Hepatocyte (in vitro differentiated cells): ENCODE measurements at places on chromosomes 4 and X. TPM values are rescaled to one million over a fixed set of nuclear protein-coding genes. Genes with fewer than 3 reads are reported as not detected.

The MXD4 gene
- total RNA-seq, result 53.7 and 56.7 TPM in 2 replicates

The BEX2 gene
- total RNA-seq, result 28.1 and 37.7 TPM in 2 replicates

The MAGEA9B gene
- 0.33 TPM in 1 of 2 replicates, not detected in the other for total RNA-seq

The DOK7 gene
- 0.23 TPM in 1 of 2 replicates, not detected in the other for total RNA-seq

The SLC9A7 gene
- total RNA-seq, result 7.7 and 8.1 TPM in 2 replicates

The RBM46 gene
- 0.07 TPM in 1 of 2 replicates, not detected in the other for total RNA-seq

- H3K36me3 ChIP-seq, result no peaks in the 10 kb centered on the region
- peaks cover 67% of the 10 kb centered on the region for H3K4me1 ChIP-seq
- H3K4me3 ChIP-seq, result no peak overlapping the region
- no peaks in the 10 kb centered on the region for H3K27me3 ChIP-seq
- DNase-seq, result peak; percentile 72
- no peak overlapping the region for H3K27ac ChIP-seq
These were observed 82.2 kb downstream of the APBB2 start for GRCh38 chr4:41132055-41132683.

DNA sequence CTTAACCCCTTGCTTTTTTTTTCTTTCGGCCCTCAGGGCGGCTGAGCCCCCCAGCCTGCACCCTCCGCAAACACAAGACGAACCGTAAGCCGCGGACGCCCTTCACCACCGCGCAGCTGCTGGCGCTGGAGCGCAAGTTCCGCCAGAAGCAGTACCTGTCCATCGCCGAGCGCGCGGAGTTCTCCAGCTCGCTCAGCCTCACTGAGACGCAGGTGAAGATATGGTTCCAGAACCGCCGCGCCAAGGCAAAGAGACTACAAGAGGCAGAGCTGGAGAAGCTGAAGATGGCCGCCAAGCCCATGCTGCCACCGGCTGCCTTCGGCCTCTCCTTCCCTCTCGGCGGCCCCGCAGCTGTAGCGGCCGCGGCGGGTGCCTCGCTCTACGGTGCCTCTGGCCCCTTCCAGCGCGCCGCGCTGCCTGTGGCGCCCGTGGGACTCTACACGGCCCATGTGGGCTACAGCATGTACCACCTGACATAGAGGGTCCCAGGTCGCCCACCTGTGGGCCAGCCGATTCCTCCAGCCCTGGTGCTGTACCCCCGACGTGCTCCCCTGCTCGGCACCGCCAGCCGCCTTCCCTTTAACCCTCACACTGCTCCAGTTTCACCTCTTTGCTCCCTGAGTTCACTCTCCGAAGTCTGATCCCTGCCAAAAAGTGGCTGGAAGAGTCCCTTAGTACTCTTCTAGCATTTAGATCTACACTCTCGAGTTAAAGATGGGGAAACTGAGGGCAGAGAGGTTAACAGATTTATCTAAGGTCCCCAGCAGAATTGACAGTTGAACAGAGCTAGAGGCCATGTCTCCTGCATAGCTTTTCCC is 3.4 kb downstream of the MSX1 start:
- no peak overlapping the region for H3K4me3 ChIP-seq
- peaks cover 86% of the 10 kb centered on the region for H3K27me3 ChIP-seq
- peaks cover 12% of the 10 kb centered on the region for H3K4me1 ChIP-seq
- peak overlapping the region; percentile 52 for H3K27ac ChIP-seq

GRCh38 chr4:99965173-99965572 is 15.1 kb upstream of the H2AZ1 start:
- H3K27me3 ChIP-seq, result no peaks in the 10 kb centered on the region
- H3K36me3 ChIP-seq, result no peaks in the 10 kb centered on the region
- no peak for DNase-seq
- H3K27ac ChIP-seq, result no peak overlapping the region

DNA sequence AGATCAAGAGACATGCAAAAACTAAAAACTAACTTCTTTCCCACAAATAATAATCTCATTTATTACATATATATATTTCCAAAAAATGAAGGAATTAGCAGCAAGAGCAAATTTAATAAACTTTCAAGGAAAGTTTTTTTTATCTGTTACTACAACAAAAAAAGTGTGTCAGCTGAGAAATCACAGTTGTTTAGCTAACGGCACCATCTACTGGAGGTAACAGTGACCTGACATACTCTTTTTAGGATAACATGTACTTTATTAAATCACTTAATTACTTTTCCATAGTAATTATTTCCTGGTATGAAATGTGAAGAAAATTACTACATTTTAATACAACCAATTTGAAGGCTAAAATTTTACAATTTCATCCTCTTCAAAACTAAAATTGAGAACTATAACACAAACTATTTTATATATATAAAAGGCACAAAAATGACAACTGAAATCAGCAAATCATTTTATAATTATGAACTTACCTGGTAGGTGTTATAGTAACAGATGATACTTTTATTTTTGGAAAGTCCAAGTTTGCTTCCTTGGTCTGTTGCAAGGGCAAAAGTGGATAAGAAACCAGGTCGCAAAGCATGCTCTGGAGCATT is 9.1 kb downstream of the LAMTOR3 start:
- H3K27ac ChIP-seq, result no peak overlapping the region
- DNase-seq, result peak; percentile 56
- no peaks in the 10 kb centered on the region for H3K27me3 ChIP-seq
- no peak overlapping the region for H3K4me3 ChIP-seq

- H3K27me3 ChIP-seq, result no peaks in the 10 kb centered on the region
- peaks cover 14% of the 10 kb centered on the region for H3K4me1 ChIP-seq
- H3K36me3 ChIP-seq, result no peaks in the 10 kb centered on the region
- H3K27ac ChIP-seq, result no peak overlapping the region
These were observed 235.4 kb downstream of the MGST2 start for GRCh38 chr4:139900964-139901376.

- no peaks in the 10 kb centered on the region for H3K4me1 ChIP-seq
- H3K4me3 ChIP-seq, result no peak overlapping the region
These were observed 162.4 kb upstream of the IL15 start for GRCh38 chr4:141473952-141474351.

DNA sequence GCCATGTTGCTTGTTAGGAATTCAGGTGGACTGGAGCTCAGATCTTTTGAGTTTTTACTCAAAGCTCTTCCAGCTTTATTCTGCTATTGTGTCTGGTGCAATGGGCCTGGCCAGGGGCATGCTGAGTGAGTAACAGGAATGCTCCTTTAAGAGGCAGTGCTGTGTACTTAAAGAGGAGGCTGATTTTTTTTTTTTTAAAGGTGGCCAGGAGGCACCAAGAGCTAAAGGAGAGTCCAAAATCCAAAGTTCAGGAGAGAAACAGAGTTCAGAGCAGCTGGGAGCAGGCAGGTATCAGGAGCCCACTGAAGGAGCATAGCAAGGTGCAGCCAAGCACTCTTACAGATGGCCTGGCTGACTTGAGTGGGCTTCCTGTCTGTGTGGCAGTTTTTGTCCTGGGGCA is 178.7 kb downstream of the FMR1NB start:
- no peak overlapping the region for H3K27ac ChIP-seq
- H3K36me3 ChIP-seq, result no peaks in the 10 kb centered on the region
- no peaks in the 10 kb centered on the region for H3K27me3 ChIP-seq
- H3K4me3 ChIP-seq, result no peak overlapping the region
- peak; percentile 3 for DNase-seq
- no peaks in the 10 kb centered on the region for H3K4me1 ChIP-seq

DNA sequence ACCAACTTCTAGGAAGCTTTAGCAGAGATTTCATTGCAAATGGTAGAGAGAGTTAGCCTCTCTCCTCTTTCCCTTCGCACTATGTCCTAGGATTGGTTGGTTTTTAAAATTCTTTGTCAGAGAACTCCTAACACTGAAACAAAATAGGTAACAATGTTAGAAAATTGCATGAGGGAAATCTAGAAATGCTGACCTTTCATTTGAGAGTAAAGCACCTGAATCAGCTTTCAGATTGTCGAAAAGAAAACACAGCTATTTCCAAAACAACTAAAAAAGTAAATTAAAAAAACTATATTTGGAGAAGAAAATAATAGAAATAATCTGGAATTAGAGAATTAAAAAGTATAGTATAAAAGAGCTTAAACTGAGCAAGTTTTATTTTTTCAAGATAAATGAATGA is 108.1 kb upstream of the GK2 start:
- no peak overlapping the region for H3K27ac ChIP-seq
- no peaks in the 10 kb centered on the region for H3K27me3 ChIP-seq
- no peaks in the 10 kb centered on the region for H3K36me3 ChIP-seq
- H3K4me1 ChIP-seq, result no peaks in the 10 kb centered on the region
- DNase-seq, result no peak
- no peak overlapping the region for H3K4me3 ChIP-seq

DNA sequence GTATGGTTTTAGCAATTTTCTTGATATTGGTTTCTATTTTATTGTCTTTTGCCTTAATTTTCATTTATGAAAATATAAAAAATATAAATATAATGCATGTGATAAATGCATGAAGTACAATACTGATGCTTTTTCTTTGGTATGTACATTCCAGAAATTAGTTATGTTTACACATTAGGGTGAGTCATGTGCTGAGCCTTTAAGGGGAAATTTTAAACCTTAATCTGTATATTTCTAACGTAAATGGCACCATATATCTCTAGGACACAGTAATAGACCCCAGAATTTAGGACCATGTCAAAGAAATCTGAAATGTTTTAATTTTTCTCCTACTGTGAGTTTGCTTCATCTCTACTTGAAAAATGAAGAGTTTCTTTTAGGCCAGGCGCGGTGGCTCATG is 117.8 kb upstream of the SPRY1 start:
- no peak overlapping the region for H3K27ac ChIP-seq
- no peaks in the 10 kb centered on the region for H3K4me1 ChIP-seq
- H3K4me3 ChIP-seq, result no peak overlapping the region
- H3K36me3 ChIP-seq, result no peaks in the 10 kb centered on the region
